ENCODE measurements at places on chromosomes 3 and 15.

DNA sequence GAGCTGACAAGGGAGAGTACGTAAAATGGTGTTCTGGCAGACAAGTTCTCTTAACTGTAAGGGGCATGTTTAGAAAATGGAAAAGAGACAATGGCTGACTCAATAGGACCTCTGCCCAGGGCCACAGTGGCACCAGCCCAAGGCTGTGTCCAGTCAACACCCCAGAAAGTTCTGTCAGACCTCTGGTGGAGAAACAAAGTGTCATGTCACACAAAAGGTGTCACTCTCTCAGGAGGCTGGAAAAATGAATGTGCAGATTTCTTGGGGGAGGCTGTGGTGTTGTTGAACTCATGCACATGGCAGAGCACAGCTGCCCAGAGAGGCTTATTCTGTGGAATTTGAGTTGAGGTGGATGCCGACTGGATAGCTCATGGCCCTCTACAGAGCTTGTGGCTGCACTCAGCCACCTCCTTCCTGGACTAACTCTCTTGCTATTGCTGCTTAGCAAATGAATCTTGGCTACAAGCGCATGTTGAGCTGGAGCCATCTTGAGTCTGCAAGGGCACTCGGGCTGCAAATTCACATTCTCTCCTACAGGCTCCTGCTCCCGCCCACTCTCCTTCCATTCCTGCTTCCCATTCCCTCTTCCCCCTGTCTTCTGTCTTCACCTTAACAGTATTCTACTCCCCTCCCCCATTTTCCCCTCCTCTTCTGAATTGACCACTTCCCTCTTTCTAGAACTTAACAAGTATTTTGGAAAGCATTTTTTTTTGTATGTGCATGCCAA lies 55.8 kb upstream of the SLC7A14 start:
- no peak for DNase-seq

- DNase-seq, result no peak
These were observed 46.7 kb upstream of the PROK2 start for GRCh38 chr3:71831599-71831998.

DNA sequence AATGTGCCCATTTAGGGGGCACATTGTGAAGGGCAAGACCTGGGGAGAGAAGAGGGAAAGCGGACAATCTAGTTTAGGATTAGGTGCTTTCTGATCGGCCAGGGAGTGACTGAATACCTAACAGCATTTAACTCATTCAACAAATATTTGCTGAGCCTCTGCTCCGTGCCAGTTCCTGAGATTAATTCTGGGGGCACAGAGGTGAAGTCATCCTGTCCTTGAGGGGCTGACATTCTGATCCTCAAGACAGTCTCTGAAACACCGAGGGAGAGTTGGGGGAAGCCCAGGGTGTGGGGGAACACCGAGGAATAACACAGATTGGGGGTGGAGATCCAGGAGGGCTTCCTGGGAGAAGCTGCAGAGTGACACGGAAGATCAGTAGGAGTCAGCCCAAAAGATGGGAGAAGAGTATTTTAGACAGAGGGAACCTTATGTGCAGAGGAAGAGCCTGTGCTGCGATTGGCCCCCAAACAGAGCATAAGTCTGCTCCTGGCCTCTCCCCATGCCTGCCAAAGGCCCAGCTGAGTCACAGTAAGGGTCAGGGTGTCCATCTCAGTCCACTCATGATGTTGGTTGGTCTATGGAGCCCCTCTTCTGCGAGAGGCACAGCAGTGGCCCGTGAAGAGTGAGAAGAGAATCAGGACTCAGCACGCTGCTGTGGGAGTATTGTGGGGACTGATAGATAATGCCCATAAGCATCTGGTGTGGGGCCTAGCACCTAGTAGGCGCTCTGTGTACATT lies 60.2 kb downstream of the AMOTL2 start:
- no peak for DNase-seq

GRCh38 chr3:193732391-193732790 lies 139.4 kb downstream of the OPA1 start:
- DNase-seq, result no peak

- DNase-seq, result no peak
These were observed 45.5 kb downstream of the ZIC4 start for GRCh38 chr3:147360646-147361453.

DNA sequence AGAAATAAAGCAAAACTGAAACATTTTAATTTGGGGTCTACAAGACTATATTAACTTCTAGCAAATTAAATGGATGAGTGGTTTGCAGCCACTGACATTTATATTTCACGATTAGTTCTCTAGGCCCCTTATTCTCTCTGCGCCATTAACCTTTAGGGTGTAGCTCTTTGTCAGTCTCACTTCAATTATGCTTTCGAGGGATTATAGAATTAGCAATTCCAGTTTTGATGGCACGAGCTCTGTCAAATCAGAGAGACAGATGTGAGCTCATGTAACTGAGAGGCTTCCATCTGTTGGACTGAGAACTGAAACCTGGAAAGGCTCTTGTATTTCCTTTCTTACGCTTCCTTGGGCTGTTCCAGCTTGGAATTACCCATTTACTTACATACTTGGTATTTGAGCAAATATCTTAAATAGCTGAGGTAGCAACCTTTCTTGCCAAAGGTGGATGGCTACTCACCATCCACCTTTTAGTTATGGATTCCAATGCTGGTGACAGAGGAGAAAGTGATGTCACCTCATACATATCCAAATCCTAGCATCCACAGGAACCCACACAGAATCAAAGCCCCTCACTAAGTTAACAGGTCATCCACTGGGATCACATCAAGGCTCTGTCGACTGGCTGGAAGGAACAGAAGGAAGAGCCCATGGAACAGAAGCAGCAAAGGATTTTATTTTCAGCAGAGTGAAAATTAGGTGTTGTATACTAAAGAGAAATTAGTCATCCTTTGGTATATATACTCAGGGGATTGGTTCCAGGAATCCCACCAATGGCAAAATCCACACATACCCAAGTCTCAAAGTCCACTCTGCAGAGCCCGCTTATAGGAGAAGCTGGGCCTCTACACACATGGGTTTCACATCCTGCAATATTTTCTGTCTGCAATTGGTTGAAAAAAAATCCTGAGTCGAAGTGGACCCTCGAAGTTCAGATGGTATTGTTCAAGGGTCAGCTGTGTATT lies 20.8 kb downstream of the VGLL4 start:
- no peak for DNase-seq

GRCh38 chr3:81466201-81466560 lies 295.3 kb downstream of the GBE1 start:
- no peak for DNase-seq

DNA sequence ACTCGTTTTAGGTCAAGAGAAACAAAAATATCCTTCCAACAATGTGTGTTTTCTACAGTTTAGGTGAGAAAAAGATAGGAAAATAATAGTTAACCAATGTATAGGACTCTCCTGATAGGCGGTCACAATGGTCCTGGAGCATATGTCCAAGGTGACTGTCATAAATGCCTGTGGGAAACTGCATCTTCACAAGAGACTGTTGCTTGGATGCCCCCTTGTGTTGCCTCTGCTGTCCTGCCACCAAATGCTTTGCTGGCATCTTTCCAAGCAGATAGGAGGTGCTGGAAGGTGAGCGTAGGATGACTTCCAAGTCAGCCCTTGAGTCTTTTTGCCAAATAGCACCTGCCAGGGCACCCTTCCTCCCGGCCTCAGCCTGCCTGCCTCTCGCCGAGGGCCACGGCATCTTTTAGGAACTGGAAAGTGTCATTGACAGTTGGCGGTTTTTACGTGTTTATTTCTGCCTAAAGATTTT lies 24.1 kb upstream of the SACM1L start:
- DNase-seq, result peak; percentile 44

- DNase-seq, result no peak
These were observed 1.8 kb downstream of the ANP32A start for GRCh38 chr15:68818769-68819494.

DNA sequence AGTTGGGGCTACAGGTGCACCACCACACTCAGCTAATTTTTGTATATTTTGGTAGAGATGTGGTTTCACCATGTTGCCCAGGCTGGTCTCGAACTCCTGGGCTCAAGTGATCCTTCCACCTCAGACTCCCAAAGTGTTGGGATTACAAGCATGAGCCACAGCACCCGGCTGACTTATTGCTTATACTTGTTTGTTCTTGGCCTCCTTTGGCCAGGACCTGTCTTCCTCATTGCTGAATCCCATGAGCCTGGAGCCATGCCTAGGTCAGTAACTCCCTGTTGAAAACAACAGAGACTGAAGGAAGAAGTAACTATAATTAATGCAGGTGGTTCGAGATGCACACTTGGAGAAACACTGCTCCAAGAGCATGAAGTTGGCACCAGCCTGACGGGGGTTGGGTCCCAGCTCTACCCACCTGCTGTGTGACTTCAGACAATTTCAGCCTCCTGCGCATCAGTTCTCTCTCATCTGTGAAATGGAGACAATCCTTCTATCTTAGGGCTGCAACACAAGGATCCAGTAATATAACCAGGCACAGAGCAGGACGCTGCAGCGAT lies 38.9 kb downstream of the CPN2 start:
- no peak for DNase-seq

GRCh38 chr3:141853629-141854168 lies 22.7 kb upstream of the ATP1B3 start:
- DNase-seq, result no peak

DNA sequence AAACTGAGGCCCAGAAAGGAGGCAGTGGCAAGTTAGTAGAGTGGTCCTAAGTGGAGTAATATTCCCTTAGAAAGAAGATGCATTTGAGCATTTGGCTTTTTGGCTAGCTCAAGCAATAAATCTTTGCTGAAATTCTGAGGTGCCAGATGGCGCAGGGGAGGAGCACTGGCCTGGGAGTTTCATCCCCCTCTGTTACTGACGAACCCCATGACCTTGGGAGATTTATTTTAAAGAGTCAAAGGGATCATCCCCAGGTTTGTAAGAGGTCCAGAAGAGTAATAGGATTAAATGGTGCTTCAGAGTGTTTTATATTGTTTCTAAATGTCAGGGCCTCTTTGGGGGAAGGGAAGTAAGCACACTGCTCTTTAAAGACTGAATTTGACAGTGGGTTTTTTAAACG lies 85.1 kb upstream of the PIAS1 start:
- no peak for DNase-seq

- DNase-seq, result no peak
These were observed 237.1 kb upstream of the CFAP20DC start for GRCh38 chr3:59286791-59287531.

- no peak for DNase-seq
These were observed 15.3 kb downstream of the RAB43 start for GRCh38 chr3:129106320-129106719.

GRCh38 chr3:44055951-44056350 lies 185.7 kb upstream of the TOPAZ1 start:
- DNase-seq, result no peak

GRCh38 chr15:67997996-67998395 lies 56.1 kb upstream of the PIAS1 start:
- DNase-seq, result no peak

GRCh38 chr15:75038231-75038630 lies 14.8 kb downstream of the PPCDC start:
- DNase-seq, result no peak

- no peak for DNase-seq
These were observed 67.4 kb upstream of the UNC13C start for GRCh38 chr15:53910852-53911251.

- DNase-seq, result no peak
These were observed 70.7 kb downstream of the CD200R1L start for GRCh38 chr3:112776000-112776399.

- DNase-seq, result no peak
These were observed 24.7 kb downstream of the CEMIP start for GRCh38 chr15:80803580-80804525.

DNA sequence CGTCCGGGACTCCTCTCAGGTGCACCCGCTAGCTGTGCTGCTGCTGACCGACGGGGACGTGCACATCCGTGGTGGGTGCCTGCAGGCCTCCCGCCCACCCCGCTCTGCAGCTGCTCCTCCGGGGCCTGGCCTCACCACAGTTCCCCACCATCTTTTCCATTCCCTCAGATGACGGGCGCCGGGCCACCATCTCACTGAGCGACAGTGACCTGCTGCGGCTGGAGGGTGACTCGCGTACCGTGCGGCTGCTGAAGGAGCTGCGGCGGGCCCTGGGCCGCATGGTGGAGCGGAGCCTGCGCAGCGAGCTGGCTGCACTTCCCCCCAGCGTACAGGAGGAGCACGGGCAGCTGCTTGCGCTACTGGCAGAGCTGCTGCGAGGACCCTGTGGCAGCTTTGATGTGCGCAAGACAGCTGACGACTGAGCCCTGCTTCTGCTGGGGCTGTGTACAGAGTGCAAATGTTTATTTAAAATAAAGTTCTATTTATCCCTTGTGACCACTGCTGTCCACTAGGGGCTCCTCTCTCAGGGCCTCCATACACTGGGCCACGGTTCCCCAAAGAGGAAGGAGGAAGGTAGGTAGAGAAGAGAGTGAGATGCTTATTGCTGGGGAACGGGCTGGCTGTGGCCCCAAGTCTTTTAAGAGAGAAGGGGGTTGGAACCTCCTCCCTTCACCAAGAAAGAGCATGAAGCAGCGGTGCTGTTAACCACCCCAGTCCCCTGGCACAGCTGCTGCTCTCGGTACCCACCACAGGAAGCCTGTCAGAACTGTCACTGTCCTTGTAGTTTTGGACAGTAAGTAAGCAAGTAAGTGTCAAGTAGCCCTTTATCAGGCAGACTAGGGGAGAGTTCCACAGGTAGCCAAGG lies 47.0 kb downstream of the DHX30 start:
- DNase-seq, result no peak

GRCh38 chr15:74384881-74385643 lies 17.6 kb upstream of the CYP11A1 start:
- no peak for DNase-seq

DNA sequence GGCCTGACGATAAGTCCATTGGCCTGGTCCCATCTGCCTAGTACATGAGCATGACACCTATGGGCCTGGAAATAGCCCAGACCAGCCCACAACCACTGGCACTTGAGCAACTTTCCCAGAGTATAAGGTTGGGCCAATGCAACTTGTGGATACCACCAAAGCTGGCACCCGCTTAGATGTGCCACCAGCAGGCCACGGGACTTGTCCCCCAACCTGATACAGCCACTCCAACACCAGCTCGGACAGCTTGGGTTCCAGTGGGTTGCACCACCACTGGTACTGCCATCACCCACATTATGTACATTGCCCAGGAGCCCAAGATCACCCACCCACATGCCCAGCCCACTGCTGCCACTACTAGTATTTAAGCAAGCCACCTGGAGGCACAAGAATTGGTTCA lies 381.2 kb downstream of the GBE1 start:
- DNase-seq, result no peak

DNA sequence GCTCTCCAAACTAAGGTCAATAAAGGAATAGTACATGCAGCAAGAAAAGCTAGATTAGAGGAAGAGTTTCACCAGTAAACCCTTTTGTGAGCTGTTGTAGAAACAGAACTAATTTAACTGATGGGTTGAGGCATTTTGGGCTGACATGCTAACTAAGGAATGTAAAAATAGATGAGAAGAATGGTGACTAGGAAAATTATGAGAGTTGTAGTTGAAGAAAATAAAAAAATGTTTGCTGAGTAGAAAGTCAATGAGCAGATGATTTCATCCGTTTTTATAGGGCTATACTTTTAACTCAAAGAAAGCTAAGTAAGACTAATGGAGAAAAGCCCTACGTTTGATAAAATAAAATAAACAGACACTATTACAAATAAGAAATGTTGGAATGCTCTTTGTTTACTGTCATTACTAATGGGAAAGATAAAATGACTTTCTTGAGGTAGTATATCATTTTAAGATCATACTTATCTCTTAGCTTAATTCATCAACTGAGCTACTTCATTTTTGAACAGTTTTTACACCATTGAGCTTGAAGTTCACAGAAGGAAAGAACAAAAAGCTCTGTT lies 209.4 kb upstream of the DPH6 start:
- DNase-seq, result no peak

Data from central memory CD8-positive, alpha-beta T cell (primary cell).